ENCODE measurements at places on chromosomes 13 and 19.
A peak's percentile ranks its signal among the peaks of the same experiment; 100 is the strongest.

DNA sequence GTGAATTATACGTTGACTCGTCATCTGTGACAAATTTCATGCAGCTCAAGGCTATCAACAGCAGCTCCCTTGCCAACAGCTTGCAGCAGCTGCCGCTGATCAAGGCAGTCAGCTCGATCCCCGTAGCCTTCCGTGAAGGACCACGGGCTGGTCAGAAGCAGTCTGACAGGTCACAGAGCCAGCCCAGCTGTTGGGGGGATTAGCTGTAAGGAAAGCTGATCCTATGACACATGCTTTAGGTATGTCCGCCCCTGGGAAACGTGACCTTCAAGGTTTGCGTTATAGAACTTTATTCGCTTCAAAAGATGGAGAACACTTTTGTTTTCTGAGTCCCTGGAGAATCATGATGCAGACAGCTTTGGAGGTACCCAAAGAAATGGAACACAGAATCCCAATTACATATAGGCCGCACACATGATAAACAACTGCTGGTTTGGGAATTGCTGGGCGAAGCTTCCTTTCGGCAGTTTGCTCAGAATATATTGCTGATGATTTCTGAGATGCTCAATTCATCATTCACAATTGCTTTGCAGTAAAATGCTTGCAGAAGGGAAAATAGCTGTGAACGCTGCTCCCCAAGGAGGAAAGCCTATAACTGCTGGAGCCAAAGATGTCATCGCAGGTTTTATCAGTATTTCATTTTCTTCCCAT lies 62.6 kb upstream of the USP29 start:
- no peak for DNase-seq

DNA sequence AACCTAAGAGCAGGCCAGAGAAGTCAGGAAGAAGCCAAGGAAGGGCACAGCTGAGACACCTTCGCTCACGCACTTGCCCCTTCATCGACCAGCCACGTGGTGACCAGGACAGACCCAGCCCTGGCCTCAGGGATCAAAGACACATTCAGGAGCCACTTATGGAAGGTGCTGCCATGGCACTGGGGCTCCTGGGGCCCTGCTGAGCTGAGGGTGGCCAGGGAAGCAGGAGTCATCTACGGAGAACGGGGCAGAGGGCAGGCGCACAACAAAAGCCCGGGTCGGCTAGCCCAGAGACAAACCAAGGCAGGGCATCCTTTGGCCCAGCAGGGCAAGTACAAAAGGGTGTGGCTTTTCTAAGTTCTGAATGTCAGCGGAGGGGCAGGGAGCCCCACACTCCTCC lies 2.3 kb downstream of the PLPP2 start:
- DNase-seq, result no peak

DNA sequence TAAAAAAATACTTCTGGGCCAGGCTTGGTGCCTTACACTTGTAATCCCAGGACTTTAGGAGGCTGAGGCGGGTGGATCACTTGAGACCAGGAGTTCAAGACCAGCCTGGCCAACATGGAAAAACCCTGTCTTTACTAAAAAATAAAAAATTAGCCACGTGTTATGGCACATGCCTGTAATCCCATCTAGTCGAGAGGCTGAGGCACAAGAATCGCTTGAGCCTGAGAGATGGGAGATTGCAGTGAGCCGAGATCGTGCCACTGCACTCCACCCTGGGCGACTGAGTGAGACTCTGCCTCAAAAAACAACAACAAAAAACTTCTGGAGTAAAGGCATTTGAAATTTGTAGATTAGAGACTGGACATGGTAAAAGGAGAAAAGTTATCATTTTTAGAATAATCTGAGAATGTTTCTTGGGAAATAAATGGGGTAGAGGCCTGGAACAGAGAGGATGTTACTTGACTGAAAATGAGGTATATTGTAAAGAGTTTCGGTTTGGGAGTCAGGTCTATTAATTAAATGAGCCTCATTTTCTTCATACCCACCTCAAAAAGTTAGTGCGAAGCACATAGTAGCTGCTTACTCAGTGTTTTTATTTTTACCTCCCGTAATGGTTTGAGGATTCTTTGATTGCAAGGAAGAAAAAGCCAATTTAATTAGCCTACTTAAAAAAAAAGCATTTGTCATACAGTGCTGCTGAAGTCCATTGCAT lies 2.6 kb downstream of the AKAP11 start:
- no peak for DNase-seq

GRCh38 chr13:74929436-74929835 lies 552.5 kb downstream of the TBC1D4 start:
- no peak for DNase-seq

DNA sequence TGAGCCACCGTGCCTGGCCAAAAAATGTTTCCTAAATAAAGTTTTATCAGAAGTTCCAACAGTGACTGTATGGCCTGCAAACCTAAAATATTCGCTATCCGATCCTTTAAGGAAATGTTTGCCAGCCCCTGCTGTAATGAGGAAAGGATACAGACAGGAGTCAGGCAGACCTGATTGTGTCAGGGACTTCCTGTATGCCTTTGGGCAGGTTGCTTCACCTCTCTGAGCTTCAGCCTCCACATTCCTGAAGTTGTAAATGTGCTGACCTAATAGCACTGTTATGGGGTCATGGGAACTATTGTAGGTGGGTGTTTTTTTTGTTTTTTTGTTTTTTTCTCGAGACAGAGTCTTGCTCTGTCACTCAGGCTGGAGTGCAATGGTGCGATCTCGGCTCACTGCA lies 6.2 kb downstream of the ABHD8 start:
- DNase-seq, result no peak

GRCh38 chr19:33668968-33669367 lies 47.2 kb downstream of the CHST8 start:
- DNase-seq, result no peak

DNA sequence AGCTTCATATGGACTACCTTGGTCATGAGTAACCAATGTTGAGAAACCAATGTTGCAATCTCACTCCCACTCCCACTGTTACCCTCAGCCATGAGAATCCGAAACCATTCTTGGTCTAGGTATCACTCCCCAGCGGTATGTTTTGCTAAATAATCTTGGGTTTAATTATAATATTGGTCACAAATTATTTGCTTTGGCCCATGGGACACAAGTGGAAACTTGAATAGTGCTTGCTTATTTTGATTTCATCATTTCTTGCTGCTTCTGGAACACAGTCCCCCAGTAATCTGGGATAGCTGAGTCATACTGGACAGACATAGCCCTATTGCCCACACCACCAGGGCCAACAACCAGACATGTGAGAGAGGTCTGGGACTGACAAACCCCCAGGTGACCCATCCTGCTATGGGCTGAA lies 171.6 kb upstream of the IPO5 start:
- no peak for DNase-seq

DNA sequence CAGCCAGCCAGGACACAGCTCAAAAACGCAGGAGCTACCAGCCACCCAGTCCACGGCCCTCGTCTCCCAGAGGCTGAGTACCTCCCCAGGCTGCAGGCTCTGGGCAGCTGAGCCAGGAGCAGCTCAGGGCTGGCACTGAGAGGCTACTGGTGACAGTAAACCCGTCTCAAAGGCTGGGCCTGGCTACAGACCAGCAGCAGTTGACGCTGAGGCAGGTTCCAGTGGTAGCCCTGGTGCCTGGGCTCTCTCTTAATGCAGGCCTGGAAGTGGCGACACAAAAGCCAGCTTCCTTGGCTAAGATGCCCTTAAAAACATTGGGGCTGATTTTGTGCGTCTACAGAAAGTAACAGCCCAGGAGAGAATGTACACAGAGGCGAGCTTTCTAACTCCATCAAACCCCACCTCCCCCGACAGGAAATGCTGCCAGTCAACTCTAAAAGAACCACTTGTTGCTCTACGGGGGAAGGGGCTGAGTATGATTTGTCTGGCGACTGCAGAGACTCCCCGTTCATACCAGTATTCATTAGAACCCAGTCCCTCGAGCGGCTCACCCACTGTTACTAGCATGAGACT lies 126.3 kb downstream of the STK24 start:
- DNase-seq, result no peak

DNA sequence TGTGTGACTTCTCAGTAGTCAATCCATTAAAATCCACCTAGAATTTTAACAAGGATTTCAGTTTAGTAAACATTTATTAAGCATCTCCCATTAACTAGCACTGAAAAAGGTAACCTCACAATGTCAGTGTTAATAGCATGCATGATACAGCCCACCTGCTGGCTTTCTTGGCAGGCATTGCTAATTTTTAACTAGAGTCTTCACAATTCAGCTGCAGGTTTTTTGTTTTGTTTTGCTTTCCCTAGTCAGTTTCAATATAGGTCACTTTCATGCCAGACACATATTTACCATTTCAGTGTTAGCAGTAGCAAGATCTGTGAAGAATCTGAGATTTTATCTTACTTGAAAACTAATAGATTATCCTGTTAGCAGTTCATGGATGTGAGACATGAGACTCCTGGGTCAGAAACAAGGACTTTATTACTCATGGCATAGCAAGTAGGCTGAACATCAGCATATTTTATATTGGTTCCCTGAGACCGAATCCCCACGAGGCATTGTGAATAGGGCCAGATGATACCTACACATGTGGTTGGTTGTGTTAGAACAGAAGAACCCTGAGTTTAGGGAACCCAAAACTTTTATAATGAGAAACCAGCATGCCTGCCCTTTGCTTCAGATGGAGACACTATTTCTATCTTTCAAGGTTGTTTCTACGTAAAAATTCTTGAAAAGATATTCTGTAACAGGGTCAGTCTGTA lies 198.0 kb upstream of the HTR2A start:
- no peak for DNase-seq

- DNase-seq, result no peak
Observed at GRCh38 chr19:48480558-48481500, 11.7 kb downstream of the CYTH2 start.

DNA sequence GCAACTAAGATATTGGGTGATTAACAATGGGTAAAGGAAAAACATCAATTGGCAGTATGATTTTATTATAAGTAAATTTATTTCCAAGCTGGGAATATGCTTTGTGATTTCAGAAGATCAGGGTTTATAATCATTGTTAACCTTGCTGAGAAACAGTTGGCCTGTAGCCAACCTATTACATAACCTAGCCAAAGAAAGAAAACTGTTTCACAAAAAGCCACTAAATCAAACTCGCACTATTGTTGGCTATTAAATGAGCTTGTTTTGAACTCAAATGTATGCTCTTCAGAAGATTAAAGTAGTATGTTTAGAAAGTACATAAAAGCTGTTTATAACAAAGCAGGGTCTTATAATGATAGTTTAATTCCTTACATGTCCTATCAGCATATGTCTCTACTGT lies 151.7 kb downstream of the LHFPL6 start:
- peak; percentile 72 for DNase-seq

DNA sequence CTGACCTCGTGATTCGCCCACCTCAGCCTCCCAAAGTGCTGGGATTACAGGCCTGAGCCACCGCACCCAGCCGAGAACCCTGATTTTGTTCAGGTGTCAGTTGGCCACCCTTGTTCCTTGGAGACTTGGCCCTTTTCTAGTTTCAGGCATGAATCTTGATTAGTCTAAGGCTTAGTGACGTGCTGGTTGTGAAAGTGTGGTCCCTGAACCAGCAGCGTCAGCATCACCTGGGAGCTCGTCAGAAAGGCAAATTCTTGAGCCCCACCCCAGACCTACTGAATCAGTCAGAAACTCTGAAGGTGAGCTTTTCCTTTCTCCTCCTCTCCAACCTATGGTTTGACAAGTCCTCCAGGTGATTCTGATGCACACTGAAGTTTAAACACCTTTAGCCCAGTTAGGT lies 35.2 kb downstream of the CACNG6 start:
- no peak for DNase-seq

GRCh38 chr19:15811476-15811875 lies 4.0 kb downstream of the OR10H1 start:
- DNase-seq, result no peak

- DNase-seq, result no peak
Observed at GRCh38 chr19:17303940-17304267, 679 bp upstream of the ABHD8 start.

- no peak for DNase-seq
Observed at GRCh38 chr13:59201841-59202240, 961.9 kb downstream of the DIAPH3 start.

DNA sequence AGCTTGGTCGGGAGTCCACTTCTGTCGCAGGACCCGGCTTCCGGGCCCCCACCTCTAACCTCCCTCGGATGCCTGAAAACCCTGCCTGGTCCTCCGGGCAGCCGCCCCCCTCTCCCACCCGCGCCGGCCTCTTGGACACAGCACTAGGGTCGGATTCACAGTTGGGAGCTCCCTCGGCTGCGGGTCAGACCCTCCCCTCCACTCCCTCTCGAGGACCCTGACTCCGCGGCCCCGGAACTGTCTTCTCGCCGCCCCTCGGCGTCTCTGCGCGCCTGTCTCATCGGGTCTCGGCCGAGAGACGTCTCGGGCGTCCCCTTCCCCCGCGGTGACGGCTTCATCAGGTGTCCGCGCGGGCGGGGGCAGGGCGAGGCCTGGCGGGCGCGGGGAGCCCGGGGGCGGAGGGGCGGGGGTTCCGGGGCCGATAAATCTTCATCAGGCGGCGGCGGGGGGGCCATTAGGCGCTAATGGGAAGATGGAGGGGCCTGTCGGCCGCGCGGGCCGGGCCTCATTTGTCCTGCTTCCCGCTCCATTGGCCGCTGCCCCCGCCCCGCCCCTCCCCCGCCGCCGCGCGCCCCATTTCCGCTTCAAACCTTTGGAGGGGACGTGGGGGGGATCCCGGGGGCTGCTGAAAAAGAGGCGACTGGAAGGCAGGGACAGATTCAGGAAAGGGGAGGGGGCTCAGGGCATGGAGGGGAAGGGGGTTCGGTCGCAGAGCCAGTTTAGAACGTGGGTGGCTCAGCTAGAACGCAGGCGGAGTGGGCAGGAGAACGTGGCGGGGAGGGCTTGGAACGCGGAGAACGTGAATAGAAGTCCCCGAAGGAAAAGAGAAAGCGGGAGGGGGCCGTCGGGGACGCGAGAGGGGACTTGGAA lies 11.8 kb upstream of the ERFL start:
- no peak for DNase-seq

GRCh38 chr13:43561081-43561480 lies 225.7 kb downstream of the ENOX1 start:
- DNase-seq, result no peak

DNA sequence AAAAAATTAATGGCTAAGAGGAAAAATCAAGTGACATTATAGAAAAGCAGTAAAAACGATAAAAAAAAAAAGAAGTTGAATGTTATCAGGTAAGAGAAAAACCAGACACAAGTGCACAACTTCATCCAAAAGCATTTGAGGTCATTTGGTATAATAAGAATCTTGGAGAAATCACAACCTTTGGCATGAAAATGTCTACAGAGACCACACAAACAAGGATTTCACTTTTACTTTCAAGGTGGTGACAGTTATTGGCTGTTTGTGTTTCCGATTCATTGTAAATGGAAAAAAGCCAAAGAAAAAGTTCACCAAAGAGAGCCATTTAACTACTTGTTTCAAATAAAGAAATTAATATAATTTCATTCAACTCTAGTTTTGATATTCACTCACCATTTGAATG lies 1193.5 kb downstream of the PCDH9 start:
- DNase-seq, result no peak

DNA sequence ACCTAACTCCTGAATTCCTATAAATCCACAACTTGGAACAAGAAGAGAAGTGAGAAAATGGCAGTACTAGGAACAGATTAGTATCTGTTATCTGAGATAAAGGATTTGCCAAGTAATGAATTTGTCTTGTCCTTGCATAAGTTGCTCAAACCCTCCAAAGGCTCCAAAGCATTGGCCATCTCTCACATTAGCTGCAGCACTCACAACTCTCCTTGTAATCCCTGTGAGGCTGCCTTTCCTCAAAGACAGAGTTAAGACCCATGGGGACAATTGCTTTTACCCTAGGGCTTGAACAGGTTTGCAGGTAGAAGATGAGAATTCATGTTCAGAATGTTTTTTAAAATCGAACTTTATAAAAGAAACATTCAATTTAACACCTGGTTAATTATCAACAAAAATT lies 1702.2 kb downstream of the EFNB2 start:
- DNase-seq, result no peak

All from NCI-H446 (cell line).